Endothelial cell of umbilical vein (primary cell): ENCODE measurements at places on chromosomes 3 and 15. TPM values are rescaled to one million over a fixed set of nuclear protein-coding genes. Genes with fewer than 3 reads are reported as not detected.

GRCh38 chr3:78986416-78987101, 781.2 kb downstream of the ROBO1 start:
- no peak for DNase-seq

Gene ATP13A4
- polyA plus RNA-seq = 0.03 TPM in 1 of 2 replicates, not detected in the other

DNA sequence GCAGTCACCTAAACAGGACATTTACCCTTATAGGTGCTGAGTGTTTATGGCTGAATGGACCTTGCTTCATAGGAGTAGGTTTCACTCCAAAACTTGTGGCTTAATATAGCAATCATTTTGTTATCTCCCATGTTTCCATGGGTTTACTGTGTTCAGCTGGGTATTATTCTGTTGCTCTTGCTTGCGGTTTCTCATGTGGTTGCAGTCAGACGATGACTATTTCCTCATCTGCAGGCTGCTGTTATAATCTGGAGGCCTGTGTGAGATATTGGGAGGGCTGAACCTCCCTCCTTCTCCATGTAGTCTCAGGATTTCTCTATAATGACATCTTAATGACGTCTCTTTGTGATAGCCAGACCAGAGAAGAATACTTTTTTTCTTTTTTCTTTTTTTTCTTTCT, 98.1 kb downstream of the ZPLD1 start:
- no peak for DNase-seq

DNA sequence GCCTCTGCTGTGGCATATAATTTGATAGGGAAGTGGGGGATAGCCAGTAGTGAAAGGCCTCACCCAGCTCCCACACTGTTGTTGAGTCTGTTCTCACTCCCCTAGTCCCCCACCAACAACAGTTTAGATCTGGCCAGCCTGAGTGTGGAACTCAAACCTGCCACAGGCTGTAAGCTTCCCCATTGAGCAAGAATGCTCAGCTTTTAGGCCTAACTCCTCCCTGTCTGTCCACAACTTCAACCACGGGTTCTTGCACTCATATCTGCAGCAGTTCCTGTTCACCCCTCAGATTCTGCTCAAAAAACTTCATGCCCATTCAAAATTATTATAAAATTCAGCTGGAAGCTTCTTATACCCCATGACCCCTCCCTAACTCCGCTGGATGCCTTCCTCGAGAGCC, 975.1 kb downstream of the NSUN3 start:
- DNase-seq = no peak

Gene GPR27
- polyA plus RNA-seq = 0.03 TPM in 1 of 2 replicates, not detected in the other

Gene VIPR1
- 4.7 and 5.2 TPM in 2 replicates for polyA plus RNA-seq
